Activated naive CD8-positive, alpha-beta T cell treated with anti-CD3 and anti-CD28 coated beads, Interleukin-2, amount 10 ng/mL, durations not matched to agents 7 days and 5 days (primary cell): ENCODE measurements at places on chromosomes 2 and 18. TPM values are rescaled to one million over a fixed set of nuclear protein-coding genes. Genes with fewer than 3 reads are reported as not detected.

Gene IL36B
- not detected for total RNA-seq

Gene ARHGAP25
- total RNA-seq, result 109 TPM

Gene BARD1
- 40.8 TPM for total RNA-seq

Gene CCT4
- total RNA-seq, result 117 TPM

Gene MBP
- 148 TPM for total RNA-seq

Gene FABP1
- not detected for total RNA-seq

Gene CNRIP1
- total RNA-seq, result not detected

Gene PIAS2
- 34.6 TPM for total RNA-seq

Gene LCT
- 0.39 TPM for total RNA-seq

Gene CHCHD5
- 32.1 TPM for total RNA-seq

Gene EVX2
- total RNA-seq, result not detected

DNA sequence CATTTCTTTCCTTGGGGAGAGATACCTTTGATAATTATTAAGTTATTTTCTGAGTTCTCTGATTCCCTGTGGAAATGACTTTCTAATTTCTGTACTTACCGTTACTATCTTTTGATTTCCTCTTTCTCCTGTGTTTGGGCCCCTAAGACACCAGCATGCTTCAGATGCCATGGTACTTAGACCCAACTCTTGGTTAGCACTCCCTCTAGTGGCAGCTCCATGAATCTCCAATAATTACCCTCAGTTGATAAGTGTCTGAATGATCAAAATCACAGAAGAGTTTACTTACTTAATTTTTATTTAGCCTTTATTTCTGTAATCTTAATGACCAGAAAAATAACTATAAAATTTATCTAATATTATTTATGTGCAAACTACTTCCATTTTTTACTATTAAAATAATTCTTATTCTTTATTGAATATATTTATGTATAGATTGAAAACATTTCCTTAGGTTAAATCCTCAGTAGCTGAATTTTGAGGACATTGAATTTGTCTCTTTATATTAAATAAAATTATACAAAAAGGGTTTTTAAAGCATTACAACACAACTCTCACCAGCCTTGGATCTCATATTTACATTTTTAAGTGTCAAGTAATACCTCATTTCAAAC, 300.4 kb downstream of the KCNS3 start:
- no peaks in the 10 kb centered on the region for H3K36me3 ChIP-seq
- no peak for DNase-seq
- H3K4me1 ChIP-seq, result no peaks in the 10 kb centered on the region
- no peak overlapping the region for H3K27ac ChIP-seq

GRCh38 chr18:22626771-22627170, 209.1 kb upstream of the CTAGE1 start:
- H3K4me3 ChIP-seq, result no peak overlapping the region
- no peak overlapping the region for H3K27ac ChIP-seq
- no peak for DNase-seq
- H3K36me3 ChIP-seq, result no peaks in the 10 kb centered on the region
- peaks cover 5% of the 10 kb centered on the region for H3K27me3 ChIP-seq

GRCh38 chr2:157488877-157489276, 45.0 kb upstream of the CYTIP start:
- H3K4me3 ChIP-seq, result peak overlapping the region; percentile 65
- H3K27me3 ChIP-seq, result no peaks in the 10 kb centered on the region
- peak overlapping the region; percentile 46 for H3K27ac ChIP-seq
- peaks cover 65% of the 10 kb centered on the region for H3K4me1 ChIP-seq
- peaks cover 9% of the 10 kb centered on the region for H3K36me3 ChIP-seq

GRCh38 chr2:161417438-161418274, 1.6 kb downstream of the TBR1 start:
- H3K27me3 ChIP-seq, result peaks cover 84% of the 10 kb centered on the region
- H3K36me3 ChIP-seq, result peaks cover 5% of the 10 kb centered on the region
- H3K27ac ChIP-seq, result no peak overlapping the region
- H3K4me3 ChIP-seq, result peak overlapping the region; percentile 61
- peaks cover 50% of the 10 kb centered on the region for H3K4me1 ChIP-seq

- no peak overlapping the region for H3K27ac ChIP-seq
- H3K4me3 ChIP-seq, result no peak overlapping the region
- H3K4me1 ChIP-seq, result no peaks in the 10 kb centered on the region
- no peak for DNase-seq
- H3K27me3 ChIP-seq, result peaks cover 2% of the 10 kb centered on the region
Measured at GRCh38 chr2:164558450-164558849, 62.8 kb downstream of the GRB14 start.

GRCh38 chr2:165905854-165906253, 47.7 kb downstream of the TTC21B start:
- H3K27ac ChIP-seq, result no peak overlapping the region
- no peaks in the 10 kb centered on the region for H3K27me3 ChIP-seq
- H3K4me1 ChIP-seq, result peaks cover 12% of the 10 kb centered on the region
- DNase-seq, result no peak

DNA sequence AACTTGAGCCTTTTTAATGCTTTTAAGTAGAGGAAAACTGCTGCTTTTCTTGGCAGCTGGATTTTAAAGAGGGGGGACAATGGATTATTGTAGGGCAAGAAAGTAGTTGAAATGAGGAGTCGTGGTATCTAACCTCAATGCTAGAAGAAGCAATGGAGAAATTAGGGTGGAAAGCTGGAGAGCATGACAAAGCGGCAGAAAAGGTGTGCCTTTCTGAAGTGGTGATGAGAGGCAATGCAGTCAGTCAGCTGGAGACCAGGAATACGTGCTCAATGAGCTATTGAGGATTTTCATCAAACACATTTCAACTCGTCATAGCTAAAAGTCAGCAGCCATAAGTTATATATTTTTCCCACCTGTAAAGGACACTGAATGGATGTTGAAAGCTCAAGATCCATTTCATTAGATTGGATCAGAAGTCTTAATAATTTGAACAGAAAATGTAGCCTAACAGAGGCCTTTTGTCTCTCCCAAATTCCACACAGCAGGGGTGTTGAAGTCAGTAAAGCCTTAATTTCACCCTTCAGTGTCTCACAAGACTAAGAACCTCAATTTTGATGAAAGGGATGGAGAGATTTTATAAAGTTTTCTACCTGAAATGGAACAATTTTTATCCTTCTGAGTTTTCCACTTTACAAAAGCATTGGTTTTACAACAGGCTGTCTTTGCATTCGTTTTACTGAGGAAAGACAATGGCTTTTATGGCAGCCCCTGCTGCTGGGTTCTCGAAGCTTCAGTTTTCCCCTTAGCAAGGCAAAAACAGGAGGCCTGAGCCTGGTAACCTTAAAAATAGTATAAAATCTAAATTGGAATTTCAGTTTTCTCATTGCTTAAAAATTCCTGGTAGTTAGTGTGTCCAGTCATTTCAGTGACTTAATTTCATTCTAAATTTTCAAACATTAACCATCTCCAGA, 131.1 kb downstream of the CCDC102B start:
- no peaks in the 10 kb centered on the region for H3K27me3 ChIP-seq
- no peaks in the 10 kb centered on the region for H3K4me1 ChIP-seq
- DNase-seq, result no peak
- H3K36me3 ChIP-seq, result no peaks in the 10 kb centered on the region

DNA sequence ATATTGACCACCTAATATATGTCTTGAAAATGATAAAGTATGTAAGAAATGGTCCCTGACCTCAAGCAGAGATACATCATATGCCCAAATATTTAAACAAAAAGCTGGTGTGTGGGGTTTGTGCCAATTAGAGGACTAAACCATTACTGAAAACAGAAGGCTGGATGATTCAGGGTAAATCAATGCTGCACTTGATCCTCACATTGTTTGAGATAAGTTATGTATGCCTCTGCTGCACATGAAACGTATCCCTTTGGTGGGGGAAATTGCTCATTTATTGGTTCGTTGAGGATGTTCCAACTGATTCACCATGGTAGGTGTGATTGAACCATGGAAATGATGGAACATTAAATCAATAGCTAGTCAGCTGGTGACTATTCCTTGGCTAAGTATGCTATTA, 24.7 kb upstream of the DARS1 start:
- no peak overlapping the region for H3K4me3 ChIP-seq
- DNase-seq, result no peak
- peaks cover 32% of the 10 kb centered on the region for H3K4me1 ChIP-seq
- no peaks in the 10 kb centered on the region for H3K27me3 ChIP-seq
- peaks cover 12% of the 10 kb centered on the region for H3K36me3 ChIP-seq

GRCh38 chr2:179354739-179355537, 90.3 kb upstream of the SESTD1 start:
- H3K4me1 ChIP-seq, result no peaks in the 10 kb centered on the region
- no peak overlapping the region for H3K27ac ChIP-seq
- DNase-seq, result no peak
- H3K36me3 ChIP-seq, result no peaks in the 10 kb centered on the region
- H3K27me3 ChIP-seq, result peaks cover 7% of the 10 kb centered on the region

- H3K4me3 ChIP-seq, result no peak overlapping the region
- no peak overlapping the region for H3K27ac ChIP-seq
- H3K36me3 ChIP-seq, result no peaks in the 10 kb centered on the region
Measured at GRCh38 chr2:59540864-59541263, 1012.6 kb downstream of the BCL11A start.

GRCh38 chr2:1371082-1371481, 42.2 kb upstream of the TPO start:
- no peak for DNase-seq
- H3K4me3 ChIP-seq, result no peak overlapping the region
- H3K36me3 ChIP-seq, result no peaks in the 10 kb centered on the region
- no peak overlapping the region for H3K27ac ChIP-seq
- H3K27me3 ChIP-seq, result peaks cover 4% of the 10 kb centered on the region
- no peaks in the 10 kb centered on the region for H3K4me1 ChIP-seq

DNA sequence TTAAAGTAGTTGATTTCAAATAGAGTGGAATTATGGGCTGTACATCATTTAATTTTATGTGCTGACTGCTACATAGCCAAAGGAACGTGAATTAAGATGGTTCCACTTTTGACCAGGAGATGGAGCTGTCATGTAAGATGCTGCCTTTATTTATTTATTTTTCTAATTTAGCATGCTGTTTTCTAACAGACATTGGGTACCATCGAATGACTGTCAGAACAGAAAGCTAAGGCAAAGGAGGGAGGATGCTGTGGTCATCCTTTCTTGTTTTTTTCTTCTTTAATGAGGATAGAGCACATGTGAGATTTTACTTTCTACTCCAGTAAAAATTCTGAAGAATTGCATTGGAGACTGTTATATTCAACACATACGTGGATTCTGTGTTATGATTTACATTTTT, at the start of gene SCN2A:
Gene SCN2A (plus strand): TSS at position 185 of the 400 bp plus-strand sequence. CDS start 56,410 bp downstream, outside the sequence.
- no peaks in the 10 kb centered on the region for H3K4me1 ChIP-seq
- DNase-seq, result no peak
- no peak within 1 kb of the TSS for H3K27ac ChIP-seq
- no peaks in the 10 kb centered on the region for H3K36me3 ChIP-seq

- no peak overlapping the region for H3K27ac ChIP-seq
- no peak overlapping the region for H3K4me3 ChIP-seq
- peaks cover 4% of the 10 kb centered on the region for H3K36me3 ChIP-seq
- no peak for DNase-seq
- peaks cover 5% of the 10 kb centered on the region for H3K4me1 ChIP-seq
Measured at GRCh38 chr18:23033056-23033455, 99.9 kb downstream of the RBBP8 start.

- H3K4me1 ChIP-seq, result no peaks in the 10 kb centered on the region
- H3K36me3 ChIP-seq, result no peaks in the 10 kb centered on the region
- H3K27ac ChIP-seq, result no peak overlapping the region
- DNase-seq, result no peak
- H3K4me3 ChIP-seq, result no peak overlapping the region
- H3K27me3 ChIP-seq, result no peaks in the 10 kb centered on the region
Measured at GRCh38 chr2:604854-605524, 72.2 kb downstream of the TMEM18 start.
